ENCODE measurements at places on chromosomes 1 and 21.

DNA sequence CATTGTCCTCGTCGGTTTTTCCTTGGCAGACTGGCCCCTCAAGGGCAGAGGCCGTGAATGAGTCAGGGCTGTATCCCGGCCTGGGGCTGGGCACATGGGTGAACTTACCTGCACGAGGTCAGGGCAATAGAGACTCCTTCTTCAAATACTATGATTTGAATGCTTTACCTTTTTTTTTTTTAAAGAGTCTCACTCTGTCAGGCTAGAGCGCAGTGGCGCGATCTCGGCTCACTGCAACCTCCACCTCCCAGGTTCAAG, 5.0 kb downstream of the LAPTM5 start:
- DNase-seq: no peak

GRCh38 chr1:119767486-119767885, 1.2 kb downstream of the HMGCS2 start:
- peak; percentile 23 for DNase-seq

DNA sequence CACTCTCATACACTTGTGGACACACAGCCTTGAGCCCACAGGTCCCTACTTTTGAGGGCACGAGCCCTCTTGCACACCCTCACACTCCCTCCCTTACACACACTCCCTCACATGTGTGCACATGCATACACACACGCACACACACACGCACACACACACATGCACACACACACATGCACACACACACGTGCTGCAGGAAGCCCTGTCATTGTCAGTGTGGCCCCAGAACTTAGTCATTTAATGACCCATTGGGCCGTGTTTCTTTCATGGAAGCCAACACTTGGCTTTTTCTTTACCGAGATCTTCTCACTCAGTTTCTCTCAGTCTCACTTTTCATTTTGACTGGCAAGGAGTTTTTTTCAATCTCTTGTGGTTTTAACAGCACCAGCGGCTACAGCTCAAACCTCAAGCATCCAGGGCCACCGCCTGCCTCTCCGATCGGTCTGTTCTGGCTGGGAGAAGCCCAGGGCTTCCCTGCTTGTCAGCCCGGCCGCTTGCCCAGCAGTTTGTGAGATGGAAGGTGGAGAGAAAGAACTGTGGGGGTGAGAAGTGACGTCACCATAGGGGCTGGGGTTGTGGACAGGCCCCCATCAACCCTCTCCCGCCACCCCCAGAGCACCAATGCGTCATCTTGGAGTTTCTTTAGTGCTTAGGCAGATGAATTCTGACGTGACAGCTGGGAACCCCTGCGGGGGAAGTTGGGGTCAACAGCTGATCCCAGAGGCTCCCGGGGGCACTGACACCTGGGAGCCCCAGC, 15.8 kb upstream of the TNFRSF8 start:
- DNase-seq: no peak

DNA sequence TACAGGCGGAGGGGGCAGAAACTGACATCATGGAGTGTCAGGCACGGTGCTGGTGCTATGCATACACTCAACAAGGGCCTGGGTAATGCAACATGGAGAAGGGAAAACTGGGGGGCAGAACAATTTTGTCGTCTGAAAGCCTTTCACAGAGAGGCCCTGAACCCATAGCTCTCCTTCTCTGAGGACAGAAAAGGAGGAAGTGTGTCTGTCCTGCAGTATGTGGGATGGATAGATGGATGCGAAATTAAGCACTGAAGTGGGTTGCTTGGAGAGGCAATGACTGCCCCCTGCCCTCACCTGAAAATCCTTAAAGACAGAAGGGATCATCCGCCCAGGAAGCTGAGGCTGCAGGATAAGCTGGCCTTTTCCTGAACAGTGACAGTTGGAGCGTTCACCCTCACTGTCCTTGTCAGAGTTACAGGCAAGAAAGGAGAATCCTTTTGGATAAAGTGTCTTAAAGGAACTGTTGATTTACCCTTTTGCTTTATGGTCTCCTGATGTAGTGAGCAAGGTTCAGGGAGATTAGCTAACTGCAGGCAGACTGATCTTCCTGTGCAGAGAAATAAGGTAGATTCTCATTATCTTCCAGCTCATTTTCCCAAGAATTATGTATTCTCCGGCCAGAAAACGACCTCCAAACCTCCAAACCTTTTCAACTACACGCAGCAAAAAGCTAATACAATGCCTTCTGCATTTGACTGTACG, 1.6 kb upstream of the FAM20B start:
- DNase-seq: no peak
